ENCODE measurements at places on chromosomes 2 and 18. TPM values are rescaled to one million over a fixed set of nuclear protein-coding genes. Genes with fewer than 3 reads are reported as not detected.

- no peak for DNase-seq
Measured at GRCh38 chr18:73646196-73646595, 501.4 kb downstream of the FBXO15 start.

- DNase-seq, result no peak
Measured at GRCh38 chr18:39776766-39777165, 2178.3 kb upstream of the PIK3C3 start.

GRCh38 chr2:97857553-97857952, 138.2 kb downstream of the TMEM131 start:
- DNase-seq, result no peak

DNA sequence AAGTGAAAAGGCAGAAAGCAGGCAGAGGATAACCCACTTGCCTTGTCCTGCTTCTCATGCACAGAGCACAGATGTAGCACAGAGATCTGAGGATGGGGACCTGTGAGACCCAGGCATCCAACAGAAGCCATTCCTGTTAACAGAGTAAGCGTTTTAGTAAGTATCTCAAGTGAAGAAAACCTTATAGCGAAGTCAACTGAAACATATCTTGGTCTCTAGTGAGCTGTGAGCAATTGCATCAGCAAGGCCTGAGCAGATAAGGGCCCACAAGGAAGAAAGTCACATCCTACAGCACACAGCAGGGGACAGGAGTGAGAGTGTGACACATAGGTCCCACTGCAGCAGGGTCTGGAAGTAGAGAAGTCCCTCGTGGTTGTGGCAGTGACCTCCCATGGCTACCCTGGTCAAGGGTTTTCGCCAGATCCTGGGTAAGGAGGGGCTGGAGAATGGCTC, 248.7 kb upstream of the TNP1 start:
- DNase-seq, result no peak

Gene RTP5
- polyA plus RNA-seq, result 0.56 TPM
